HCT116 (cell line): ENCODE measurements at places on chromosomes 5 and 9.

GRCh38 chr5:170579601-170580000, 75.8 kb downstream of the KCNIP1 start:
- DNase-seq, result no peak

DNA sequence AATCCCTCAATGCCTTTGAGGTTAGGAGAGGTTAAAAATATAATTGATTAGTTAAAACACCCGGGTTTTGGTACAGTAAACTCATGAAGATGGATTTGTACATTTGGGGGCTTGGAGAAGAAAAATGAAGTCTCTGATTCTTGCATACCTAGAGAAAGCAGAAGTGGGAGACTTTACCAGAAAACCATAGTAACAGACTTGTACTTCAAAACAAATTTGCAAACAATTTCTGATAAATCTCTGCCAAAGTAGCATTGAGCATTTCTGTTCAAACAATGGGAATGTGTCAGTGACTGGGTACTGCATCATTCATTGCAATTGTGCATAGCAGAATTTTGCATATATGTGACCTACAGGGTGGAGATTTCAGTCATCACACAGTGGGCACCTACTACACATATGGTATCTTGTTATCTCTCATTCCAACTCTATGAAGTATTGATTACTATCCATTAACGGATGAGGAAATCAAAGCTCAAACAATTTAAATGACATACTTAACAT, 256.9 kb downstream of the PLK2 start:
- no peak for DNase-seq

DNA sequence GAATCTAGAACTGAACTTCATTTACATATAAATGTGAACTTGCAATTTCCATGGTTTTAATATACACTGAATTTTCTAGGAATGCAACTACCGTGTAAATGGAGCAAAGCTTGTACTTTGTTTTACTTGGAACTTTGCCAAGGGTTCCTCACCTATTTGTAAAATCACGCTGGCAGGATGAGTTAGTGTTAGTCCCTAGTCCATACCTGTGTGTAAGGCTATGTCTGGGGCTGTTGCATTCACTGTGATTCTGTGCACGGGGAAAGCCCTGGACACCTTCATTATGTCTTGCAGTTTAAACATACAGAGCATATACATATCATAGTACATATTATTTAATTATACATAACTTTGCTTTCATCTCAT, 119.9 kb downstream of the PAX5 start:
- no peak for DNase-seq

GRCh38 chr5:34582371-34582770, 73.8 kb upstream of the RAI14 start:
- DNase-seq, result no peak
